Pulmonary artery endothelial cell (primary cell): ENCODE measurements at places on chromosomes 13 and 19. TPM values are rescaled to one million over a fixed set of nuclear protein-coding genes. Genes with fewer than 3 reads are reported as not detected.

Gene ATP8B3
- 0.92 and 3.3 TPM in 2 replicates for total RNA-seq

Gene WTIP
- 33.0 and 40.7 TPM in 2 replicates for total RNA-seq

Gene ZNF878
- total RNA-seq: 0.26 and 0.56 TPM in 2 replicates

Gene ZNF83
- 34.4 and 52.9 TPM in 2 replicates for total RNA-seq
